Hematopoietic multipotent progenitor cell treated with erythropoietin and hydrocortisone succinate and interleukin-3 and kit ligand, for 8 days (in vitro differentiated cells): ENCODE measurements at places on chromosomes 1 and 21.

- no peak for DNase-seq
These were observed 25.6 kb upstream of the TTLL10 start for GRCh38 chr1:1148061-1148460.

GRCh38 chr1:199700551-199700950, 327.0 kb upstream of the NR5A2 start:
- DNase-seq = no peak

GRCh38 chr1:233945979-233946378, 41.5 kb downstream of the SLC35F3 start:
- DNase-seq = no peak

- DNase-seq = no peak
These were observed 1395.2 kb upstream of the ADGRL4 start for GRCh38 chr1:80401757-80402156.
